Astrocyte (in vitro differentiated cells and primary cell): ENCODE measurements at places on chromosomes 3 and 15.

- peak; percentile 27 for DNase-seq
These were observed 3.7 kb upstream of the ZNF609 start for GRCh38 chr15:64456634-64457108.

- DNase-seq: no peak
These were observed 520.3 kb upstream of the EPHA6 start for GRCh38 chr3:96294143-96294542.

DNA sequence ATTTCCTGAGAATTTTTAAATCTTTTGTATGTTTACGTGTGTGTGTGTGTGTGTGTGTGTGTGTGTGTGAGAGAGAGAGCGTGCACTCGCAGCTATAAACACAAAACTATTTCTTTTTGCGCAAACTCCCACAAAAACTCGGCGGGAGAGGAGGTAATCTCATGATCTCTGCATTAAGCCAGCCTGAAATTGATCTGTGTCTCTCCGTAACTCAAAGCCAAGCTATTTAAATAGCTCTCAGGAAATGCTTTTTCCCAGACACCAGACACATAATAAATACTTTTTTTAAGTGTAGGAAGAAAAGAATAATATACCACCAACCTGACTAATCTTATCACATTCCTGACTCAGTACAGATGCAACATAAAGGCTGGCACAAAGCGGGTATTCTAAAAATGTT, 226.8 kb downstream of the MAGI1 start:
- DNase-seq: peak; percentile 33

DNA sequence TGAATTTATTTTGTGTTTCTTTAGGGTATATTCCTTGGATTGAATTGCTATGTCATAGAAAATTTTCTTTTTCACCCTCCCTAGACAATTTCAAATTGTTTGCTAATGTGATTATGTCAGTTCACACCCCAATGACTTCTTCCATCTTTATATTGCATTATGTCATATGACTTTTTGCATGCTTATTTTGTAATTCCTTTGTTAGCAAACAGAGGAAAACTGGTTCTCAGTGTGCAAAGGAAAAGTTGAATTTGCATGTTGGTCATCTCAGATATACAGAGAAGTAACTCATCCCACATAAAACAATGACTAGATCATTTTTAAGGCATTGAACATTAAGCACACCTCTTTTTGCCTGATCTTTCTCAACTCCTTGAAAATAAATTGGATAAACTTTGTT, 3.3 kb upstream of the RNF13 start:
- DNase-seq: no peak

- no peak for DNase-seq
These were observed 3.1 kb downstream of the PAQR9 start for GRCh38 chr3:142960322-142960850.

DNA sequence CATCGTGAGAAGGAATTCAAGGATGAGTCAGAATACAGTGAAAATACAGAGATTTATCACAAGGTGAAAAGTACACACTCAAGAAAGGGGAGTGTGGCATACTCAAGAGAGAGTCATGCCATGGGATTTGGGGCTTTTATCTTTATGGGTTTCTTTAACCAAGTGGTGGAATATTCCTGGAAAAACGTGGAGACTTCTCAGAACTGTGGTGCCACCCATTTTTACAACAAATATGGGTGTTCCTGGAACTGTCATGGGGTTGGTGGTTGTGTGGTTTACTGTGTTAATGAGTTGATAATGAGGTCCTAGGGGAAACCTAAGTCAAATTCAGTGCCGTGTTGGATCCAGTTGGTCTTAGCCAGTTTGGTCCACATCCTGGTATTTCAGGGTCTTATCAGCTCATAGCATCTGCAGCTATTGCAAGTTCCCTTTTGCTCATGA, 497.2 kb downstream of the GABRG3 start:
- no peak for DNase-seq

GRCh38 chr3:158794936-158795518, 6.8 kb upstream of the MFSD1 start:
- DNase-seq: no peak

DNA sequence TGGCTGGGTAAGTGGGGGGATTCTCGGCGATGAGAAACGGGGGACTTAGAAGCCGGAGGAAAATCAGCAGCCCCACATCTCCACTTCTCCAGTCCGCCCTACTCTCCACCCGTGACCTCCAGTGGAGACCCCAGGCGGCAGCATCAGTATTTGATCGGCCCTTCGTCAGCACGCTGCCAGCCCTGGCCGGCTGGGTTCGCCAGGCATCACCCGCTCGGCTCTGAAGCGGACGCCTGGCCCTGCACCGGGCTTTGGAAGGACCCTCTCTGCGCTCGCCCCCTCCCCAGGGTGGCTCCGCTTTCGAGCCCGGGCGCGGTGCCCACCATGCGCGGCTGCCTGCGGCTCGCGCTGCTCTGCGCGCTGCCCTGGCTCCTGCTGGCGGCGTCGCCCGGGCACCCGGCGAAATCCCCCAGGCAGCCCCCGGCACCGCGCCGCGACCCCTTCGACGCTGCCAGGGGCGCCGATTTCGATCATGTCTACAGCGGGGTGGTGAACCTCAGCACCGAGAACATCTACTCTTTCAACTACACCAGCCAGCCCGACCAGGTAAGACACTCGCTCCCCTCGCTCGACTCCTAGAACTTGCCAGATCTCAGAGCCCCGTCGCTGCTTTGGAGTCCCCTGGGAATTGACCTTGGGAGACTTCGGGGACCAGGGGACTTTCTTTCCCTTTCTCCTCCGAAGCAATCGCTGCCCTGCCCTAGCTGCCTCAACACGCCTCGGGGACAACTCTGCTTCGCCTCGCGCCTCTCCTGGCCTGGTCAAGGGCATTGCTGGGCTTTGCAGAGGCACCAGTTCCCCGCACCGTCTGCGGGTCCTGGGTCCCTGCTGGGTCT, 561 bp downstream of the SIDT1 start:
- DNase-seq: no peak

GRCh38 chr3:4674216-4674615, 181.1 kb downstream of the ITPR1 start:
- peak; percentile 84 for DNase-seq

- DNase-seq: peak; percentile 96
These were observed 70.3 kb downstream of the ARNT2 start for GRCh38 chr15:80474224-80475215.

GRCh38 chr3:1082108-1082507, 10.7 kb upstream of the CNTN6 start:
- peak; percentile 37 for DNase-seq

- no peak for DNase-seq
These were observed 346.5 kb upstream of the CNTN4 start for GRCh38 chr3:1752205-1752604.

- DNase-seq: no peak
These were observed 27.1 kb downstream of the FAH start for GRCh38 chr15:80179935-80180334.

- DNase-seq: peak; percentile 76
These were observed 168.8 kb upstream of the TTC14 start for GRCh38 chr3:180433152-180433551.

GRCh38 chr3:51942603-51943450, 664 bp downstream of the PARP3 start:
- peak; percentile 25 for DNase-seq

DNA sequence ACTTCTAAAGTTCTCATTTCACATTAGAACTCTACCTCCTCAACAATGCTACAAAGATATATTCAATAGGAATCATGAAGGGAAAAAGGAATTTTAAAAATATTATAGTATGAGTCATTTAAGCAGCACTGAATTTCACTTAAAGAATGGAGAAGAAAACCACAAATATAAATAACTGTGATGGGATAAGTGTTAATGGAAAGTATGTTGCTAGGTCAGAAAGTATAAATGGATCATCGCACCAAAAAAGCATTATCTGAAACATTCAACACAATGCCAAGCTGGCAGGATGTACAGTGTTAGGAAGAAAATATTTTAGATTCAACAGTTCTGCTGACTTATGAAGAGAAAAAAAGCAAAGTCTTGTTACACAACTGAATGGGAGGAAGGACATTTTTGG, 101.4 kb downstream of the TFG start:
- peak; percentile 87 for DNase-seq

DNA sequence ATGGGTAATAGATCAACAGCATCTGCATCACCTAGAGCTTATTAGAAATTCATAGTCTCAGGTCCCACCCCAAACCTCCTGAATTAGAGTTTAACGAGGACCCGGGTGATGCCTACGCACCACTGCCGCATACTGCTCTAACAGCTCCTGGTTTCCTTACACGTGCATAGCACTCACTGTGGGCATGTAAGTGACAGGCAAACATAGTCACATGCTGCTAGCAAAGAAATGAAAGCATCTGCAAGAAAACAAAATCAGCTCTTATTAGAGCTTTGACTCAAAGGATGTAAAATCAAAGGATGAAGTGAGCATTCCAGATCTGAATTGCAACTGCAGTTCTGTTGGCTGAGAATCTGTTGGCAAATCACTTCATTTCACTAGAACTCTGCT, 19.1 kb upstream of the RIOX2 start:
- DNase-seq: no peak

GRCh38 chr15:75649848-75650247, 2.1 kb downstream of the SNX33 start:
- no peak for DNase-seq

DNA sequence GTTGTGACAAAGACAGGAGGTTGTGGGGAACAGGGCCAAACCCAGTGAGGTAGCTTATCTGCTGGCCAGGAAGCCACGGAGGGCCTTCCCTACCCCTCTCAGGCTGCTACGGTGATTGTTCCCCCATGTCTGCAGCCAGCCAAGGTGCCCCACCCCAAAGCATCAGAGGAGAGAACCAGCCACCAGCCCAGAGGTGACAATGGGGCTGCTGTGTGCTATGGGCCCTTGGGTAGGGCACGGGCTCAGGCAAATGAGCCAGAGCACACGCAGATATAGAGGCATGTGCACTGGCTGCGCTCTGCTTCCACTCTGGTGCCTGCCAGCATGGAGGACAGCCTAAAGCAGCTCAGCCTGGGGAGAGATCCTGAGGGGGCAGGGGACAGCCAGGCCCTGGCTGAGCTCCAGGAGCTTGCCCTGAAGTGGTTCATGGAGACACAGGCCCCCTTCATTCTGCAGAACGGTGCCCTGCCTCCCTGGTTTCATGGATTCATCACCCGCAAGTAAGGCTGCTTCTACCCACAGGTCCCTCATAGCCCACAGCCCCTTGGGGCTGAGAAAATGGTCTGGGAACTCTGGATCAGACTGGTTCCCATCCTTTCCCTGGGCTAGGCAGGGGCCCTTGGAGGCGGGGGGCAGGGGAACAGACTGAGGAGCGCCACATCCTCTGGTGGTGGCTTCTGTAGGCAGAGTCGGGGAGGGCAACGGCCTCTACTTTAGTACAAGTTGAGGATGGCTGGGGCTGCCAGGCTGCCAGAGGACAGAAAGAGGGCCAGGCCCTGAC, at the start of gene SH2D7:
Gene SH2D7, plus strand, starts transcription at position 301 of the 781 bp plus-strand sequence. Its CDS starts 24 bp downstream, at position 325.
- DNase-seq: peak; percentile 18

DNA sequence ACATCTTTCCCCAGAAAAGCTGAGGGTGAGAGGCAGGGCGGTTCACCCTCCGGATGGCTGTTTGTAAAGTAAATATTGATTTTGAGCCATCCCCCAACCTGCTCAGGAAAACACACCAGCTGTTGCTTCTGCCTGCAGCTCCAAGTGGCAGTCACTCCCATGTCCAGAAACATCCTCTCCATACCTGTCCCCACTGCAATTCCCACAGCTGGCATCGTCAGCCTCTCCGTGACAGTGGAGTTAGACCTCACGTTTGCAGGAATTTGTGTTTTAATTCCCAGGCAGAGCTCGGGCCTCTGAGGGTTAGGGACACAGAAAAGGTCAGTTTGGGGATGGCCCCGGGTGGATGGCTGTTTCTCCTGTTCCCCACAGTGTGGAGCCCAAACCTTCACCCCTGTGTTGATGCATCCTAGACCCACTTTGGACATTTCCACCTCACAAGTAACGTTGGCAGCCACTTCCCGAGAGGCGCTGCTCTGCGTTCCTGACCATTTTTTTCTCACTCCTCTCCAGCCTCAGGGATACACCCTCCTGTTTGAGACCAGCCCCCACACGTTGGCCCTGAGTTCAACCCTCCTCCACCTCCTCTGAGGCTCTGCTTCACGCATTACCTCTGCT, 11.8 kb upstream of the FAM174B start:
- no peak for DNase-seq

- DNase-seq: no peak
These were observed 22.6 kb upstream of the MTMR10 start for GRCh38 chr15:31013863-31014607.

- DNase-seq: peak; percentile 54
These were observed 123.4 kb upstream of the MB21D2 start for GRCh38 chr3:193040836-193041672.

- DNase-seq: no peak
These were observed 9.9 kb upstream of the SAMD7 start for GRCh38 chr3:169901453-169901852.

- DNase-seq: no peak
These were observed 112.1 kb upstream of the TMEM108 start for GRCh38 chr3:132926098-132926497.

- DNase-seq: no peak
These were observed 223.7 kb downstream of the PDZRN3 start for GRCh38 chr3:73401059-73401458.

DNA sequence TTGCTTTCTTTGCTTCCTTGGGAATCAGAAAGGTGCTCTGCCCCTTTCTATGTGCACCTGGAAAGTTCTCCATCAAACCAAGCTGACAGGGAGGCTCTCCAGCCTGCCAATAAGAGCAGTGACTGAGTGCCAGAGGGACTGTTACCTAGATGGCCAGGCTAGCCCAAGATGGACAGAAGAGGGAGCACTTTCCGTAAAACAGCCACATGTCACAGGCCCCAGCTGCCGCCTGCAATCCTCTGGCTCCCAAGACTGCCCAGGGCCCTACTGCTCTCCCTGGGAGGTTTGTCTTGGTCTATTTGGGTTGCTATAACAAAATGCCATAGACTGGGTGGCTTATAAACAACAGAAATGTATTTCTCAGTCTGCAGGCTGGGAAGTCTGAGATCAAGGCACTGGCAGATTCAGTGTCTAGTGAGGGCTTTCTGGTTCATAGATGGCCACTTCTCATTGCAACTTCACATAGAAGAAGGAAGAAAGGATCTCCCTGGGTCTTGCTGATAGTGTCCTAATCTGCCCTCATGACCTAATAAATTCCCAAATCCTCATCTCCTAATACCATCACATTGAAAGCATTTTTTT, 72.3 kb downstream of the TAMM41 start:
- DNase-seq: no peak

DNA sequence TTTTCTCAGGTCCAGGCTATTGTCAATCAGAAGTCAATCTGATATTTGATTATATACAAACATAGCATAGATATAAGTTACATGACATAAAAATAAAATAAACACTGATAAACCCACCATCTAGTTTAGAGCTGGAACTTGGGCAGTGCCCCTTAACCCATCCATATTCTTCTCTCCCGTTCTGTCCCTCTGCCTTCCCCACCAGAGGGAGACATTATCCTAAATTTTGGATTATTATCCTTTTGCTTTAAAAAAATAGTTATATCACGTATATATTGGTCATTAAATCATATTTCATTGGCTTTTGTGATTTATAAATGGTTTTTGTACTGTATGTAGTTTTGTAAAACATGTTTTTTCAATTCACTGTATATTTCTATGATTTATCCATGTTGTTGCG, 107.9 kb downstream of the GMPS start:
- no peak for DNase-seq
